Epithelial cell of prostate (primary cell): ENCODE measurements at places on chromosomes 12 and 14.

DNA sequence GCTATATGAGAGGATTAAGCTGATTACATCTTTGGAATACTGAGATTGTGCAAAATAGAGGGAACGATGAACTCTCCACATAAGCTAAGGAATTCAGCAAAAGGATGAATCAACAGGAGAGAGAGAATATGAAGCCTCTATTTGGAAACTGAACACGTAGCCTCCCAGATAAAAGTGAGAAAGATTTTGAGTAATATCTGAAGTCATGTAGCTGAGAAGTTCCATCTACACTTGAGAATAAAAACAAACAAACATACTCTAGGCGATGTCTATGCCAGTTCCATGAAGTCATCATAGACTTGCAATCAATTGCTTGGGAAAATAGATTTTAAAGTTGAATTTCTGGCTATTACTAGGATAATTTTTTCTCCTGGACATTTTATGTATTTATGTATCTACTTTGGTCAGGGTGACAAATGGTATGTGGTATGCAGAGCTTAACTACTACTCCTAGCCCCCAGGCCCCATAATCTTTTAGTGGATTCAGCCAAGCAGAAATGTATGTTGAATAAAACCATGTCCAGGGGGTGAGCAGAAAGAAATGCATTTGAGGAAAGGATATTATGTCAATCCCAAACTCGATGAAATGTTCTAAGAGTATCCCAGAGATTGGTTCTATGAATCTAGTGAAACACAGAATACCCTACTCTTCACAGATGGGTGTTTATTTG is 627.4 kb downstream of the DIO2 start:
- no peak for DNase-seq

DNA sequence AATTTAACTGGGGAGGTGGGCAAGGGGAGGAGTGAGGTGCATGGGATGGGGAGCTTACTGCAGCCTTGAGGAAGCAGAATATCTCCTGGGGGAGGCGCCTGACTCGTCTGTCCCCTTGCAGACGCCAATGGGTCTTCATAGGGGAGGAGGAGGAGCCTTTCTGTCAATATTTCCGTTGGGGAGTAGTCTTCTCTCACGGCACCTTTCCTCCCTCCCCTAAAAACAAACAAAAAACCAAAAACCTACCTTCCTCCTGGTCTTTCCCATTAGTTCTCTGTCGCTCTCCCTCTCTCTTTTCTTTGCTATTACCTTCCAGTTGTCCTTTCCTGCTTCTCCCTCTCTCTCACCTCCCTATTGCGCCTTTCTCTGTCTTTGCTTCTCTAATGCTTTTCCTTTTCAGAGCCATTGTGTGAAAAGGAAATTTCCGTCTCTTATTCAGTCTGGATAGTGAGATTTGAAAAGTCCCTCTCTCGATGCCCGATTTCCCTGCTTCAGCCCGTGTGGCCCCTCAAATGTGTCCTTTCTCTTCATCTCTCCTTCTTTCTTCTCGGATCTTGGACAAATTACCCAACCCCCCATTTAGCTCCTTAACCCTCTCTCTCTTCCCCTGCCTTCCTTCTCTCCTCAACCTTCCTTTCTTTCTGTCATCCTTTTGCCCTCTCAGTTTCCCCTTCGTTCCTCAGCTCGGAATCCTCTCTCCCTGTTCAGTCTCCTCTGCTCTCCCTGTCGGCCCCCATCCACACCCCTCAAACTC is 5.9 kb downstream of the GPR84 start:
- no peak for DNase-seq

DNA sequence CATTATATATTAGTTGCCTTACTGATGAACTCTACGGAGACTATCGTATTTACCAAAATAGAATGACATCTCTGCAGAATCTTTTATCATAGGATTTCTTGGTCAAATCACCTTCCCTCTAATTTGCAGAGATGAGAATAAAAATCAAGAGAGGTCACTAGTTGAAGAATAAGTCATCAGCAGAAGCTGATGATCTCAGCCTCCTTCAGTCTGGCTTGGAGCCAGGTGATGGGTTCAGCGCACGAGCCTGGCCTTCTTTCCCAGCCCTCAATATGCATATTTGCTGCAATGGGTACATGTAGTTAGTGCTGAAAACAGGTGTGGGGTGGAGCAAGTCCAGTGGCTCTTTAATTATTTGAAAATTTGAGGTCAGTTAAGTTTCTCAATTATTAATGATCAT is 19.2 kb upstream of the EMP1 start:
- DNase-seq = no peak

- no peak for DNase-seq
Measured at GRCh38 chr12:107783406-107784376, 9.2 kb downstream of the ASCL4 start.

GRCh38 chr14:35159742-35160409 is 37.5 kb downstream of the PRORP start:
- DNase-seq = peak; percentile 91

DNA sequence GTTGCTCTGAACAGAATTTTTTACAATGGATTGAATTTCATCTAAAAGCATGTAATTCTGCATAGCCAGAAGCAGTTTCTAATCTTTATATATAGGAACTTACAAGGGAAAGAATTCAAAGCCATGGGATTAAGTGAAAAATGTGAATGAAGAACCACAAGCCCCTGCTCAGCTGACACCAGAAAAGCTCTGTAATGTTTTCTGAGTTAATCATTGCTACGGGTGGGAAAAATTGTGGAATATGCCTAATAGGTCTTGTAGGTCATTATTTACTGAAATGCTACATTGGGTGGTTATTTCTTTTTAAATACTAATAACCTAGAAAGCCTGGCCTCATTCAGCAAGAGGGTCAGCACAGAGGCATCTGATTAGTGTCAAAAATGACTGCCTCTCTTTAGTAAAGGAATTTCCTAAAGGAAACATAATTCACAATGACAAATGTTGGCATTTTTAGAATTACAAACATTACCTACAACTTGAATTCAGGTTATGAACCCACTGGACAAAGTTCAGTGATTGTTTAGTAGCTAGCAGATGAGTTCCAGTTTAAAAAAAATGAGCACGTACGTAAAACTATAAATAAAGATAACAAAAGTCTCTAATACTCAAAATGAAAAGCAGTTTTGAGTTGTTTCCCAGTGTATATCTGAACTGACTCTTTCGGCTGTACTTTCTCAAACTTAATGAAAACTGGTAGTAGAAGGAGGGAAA is 75.3 kb downstream of the BMP4 start:
- DNase-seq = no peak

GRCh38 chr14:65042731-65043372 is 56.2 kb downstream of the FNTB start:
- no peak for DNase-seq

DNA sequence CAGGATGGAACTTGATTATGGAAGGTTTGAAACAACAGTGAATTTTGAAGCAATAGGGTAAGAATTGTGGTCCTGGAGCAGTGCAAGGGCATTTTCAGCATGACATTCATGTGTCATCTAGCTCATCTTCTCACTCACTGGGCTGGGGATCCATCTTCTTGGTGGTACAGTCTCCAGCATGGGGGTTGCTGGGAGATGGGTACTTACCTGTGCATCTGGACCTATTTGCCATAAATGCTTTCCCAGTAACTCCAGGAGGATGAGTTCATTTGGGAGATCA is 7.2 kb downstream of the HSP90AA1 start:
- DNase-seq = no peak

DNA sequence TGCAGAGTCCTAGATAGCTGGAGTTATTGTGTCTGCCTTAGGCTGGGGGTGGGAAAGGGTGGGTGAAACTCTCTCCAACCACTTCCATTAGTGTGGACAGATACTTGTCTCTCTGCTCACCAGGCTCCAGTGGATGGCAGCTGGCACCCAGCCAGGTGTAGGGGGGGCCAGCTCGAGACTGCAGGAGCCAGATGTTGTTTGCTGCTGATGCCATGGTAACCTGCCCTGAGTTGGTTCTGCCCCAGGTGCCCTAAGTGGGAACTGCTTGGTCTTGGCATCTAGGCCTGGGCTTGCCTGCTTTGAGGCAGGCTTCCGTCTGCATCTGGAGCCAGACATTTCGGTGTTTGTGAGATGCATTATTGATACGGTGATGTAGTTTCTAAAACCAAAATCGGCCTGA is 82.2 kb downstream of the ADCK1 start:
- DNase-seq = no peak

DNA sequence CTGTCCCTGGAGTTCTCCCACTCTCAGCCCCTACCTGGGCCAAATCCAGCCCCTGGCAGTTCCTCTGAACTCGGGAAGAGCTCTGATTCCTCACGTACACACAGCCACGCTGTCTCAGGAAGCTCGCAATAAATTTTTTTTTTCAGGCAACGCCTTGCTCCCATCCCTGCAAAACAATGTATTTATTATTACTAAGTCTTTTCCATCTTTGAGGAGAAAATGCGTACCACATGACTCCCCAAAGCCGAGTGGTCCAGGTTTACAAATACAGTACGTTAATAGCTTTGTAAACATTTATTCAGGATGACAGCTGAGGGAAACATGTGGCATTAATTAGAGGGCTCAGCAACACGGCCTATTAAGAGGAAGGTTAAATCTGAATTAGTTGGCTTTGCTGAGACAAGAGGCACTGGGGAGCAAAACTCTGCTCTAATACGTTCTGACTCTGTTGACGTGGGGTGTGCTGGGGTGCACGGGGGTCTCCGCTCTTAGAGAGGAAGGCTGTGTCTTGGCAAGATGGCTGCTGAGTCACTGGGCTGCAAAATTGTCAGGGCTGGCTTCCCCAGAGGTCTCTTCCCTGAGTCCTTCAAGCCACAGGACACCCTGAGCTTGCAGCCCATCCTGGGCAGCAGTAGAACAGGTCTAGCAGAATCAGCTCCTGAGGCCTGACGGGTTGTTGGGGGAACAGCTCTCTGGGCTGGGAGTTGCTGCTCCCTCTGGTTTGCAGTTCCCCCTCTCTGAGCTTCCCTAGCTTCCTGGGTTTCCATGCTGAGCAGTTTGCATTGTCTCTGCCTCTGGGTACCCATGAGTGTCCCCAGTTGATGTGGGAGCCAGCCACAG is 185.2 kb upstream of the TBX3 start:
- DNase-seq = no peak

GRCh38 chr12:12715459-12716150 is 1.6 kb upstream of the CDKN1B start:
- DNase-seq = no peak
